ENCODE measurements at places on chromosomes 7 and 10.

GRCh38 chr10:8088504-8088903 lies 34.0 kb downstream of the GATA3 start:
- no peak for DNase-seq
- H3K27ac ChIP-seq = no peak overlapping the region
- H3K4me3 ChIP-seq = no peak overlapping the region
- no peaks in the 10 kb centered on the region for H3K4me1 ChIP-seq
- no peaks in the 10 kb centered on the region for H3K36me3 ChIP-seq

DNA sequence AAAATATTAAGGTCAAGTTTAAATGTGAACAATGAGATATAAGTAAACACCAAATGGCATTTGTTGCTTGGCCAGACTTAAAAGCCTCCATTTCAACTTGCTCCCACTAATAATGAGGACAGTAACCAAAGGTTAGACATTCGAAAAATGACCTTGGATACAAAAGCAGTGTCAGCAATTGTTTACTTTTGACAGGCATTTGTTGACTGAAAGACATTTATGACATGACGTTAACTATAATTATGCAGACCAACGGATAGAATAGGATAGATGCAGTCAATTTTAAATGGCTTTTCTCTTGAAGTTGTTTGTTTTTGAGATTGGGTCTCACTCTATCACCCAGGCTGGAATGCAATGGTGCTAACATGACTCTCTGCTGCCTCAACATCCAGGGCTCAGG lies 6.3 kb upstream of the WNT16 start:
- peaks cover 3% of the 10 kb centered on the region for H3K27me3 ChIP-seq
- no peaks in the 10 kb centered on the region for H3K36me3 ChIP-seq
- H3K4me3 ChIP-seq = no peak overlapping the region
- no peak for DNase-seq

GRCh38 chr7:45202625-45203024 lies 45.0 kb downstream of the RAMP3 start:
- peaks cover 9% of the 10 kb centered on the region for H3K4me1 ChIP-seq
- H3K36me3 ChIP-seq = no peaks in the 10 kb centered on the region
- DNase-seq = no peak
- no peak overlapping the region for H3K27ac ChIP-seq

DNA sequence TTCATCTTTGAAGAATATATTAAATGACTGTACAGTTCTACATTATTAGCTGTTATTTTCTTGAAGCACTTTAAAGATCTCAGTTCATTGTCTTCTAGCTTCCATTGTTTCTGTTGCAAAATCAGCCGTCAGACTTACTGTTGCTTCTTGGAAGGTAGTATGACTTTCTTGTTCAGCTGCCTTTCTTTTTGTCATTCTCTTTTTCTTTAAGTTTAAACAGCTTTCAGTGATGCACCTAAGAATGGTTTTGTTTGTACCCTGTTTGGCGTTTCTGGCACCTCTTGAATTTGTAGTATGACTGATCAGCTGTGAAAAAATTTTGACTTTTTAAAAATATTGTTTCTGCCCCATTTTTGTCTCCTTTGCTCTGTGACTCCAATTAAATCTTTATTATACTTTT lies 9.3 kb downstream of the MKLN1 start:
- H3K27me3 ChIP-seq = no peaks in the 10 kb centered on the region
- no peak for DNase-seq
- no peak overlapping the region for H3K4me3 ChIP-seq

DNA sequence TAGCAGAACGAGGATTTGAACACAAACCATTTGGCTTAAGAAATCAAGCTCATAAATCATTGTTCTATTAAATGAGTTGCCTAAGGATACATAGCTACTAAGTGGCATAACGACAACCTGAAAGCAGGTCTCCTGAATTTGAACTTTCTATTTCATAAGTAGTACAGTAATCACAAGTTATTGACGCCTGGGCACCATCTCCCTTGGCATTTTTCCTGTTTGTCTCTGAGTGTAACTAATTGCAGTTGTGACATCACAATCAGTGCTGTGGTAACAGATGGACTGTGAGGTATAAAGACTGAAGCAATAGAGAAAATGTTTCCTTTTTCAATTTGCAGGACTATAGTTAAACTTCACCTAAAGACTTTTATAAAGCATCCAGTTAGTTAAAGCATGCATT lies 6.4 kb upstream of the CSTF2T start:
- H3K4me1 ChIP-seq = no peaks in the 10 kb centered on the region
- no peak overlapping the region for H3K4me3 ChIP-seq
- no peaks in the 10 kb centered on the region for H3K27me3 ChIP-seq
- no peak overlapping the region for H3K27ac ChIP-seq
- H3K36me3 ChIP-seq = no peaks in the 10 kb centered on the region
- no peak for DNase-seq

- H3K4me3 ChIP-seq = no peak overlapping the region
- peaks cover 12% of the 10 kb centered on the region for H3K4me1 ChIP-seq
- H3K27me3 ChIP-seq = no peaks in the 10 kb centered on the region
- no peaks in the 10 kb centered on the region for H3K36me3 ChIP-seq
- DNase-seq = no peak
These were observed 17.2 kb downstream of the AKAP9 start for GRCh38 chr7:91957823-91958222.

Data from HFFc6 (cell line).